Sciatic nerve (tissue), 2 donors: ENCODE measurements at places on chromosomes 12 and 14. TPM values are rescaled to one million over a fixed set of nuclear protein-coding genes. Genes with fewer than 3 reads are reported as not detected.

- no peak for DNase-seq
Observed at GRCh38 chr14:60735416-60735815, 855 bp downstream of the MNAT1 start.

DNA sequence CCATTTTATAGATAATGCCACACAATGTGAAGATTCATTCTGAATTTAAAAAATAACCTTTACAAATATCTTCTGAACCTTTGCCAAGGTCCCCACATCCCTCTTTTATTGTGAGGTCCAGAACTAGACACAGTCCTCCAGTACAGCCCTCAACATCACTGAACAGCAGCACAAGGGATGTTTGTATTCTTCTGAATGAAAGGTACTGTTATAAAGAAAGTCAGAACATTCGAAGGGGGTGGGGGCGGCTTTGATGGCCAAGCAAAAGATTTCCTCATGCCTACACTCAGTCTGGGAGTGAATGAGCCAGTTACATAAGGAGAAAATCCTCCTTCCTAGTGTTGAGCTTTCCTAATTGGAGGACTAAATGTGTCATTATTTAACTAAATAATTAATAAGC is 77.3 kb downstream of the PPM1A start:
- no peak for DNase-seq

DNA sequence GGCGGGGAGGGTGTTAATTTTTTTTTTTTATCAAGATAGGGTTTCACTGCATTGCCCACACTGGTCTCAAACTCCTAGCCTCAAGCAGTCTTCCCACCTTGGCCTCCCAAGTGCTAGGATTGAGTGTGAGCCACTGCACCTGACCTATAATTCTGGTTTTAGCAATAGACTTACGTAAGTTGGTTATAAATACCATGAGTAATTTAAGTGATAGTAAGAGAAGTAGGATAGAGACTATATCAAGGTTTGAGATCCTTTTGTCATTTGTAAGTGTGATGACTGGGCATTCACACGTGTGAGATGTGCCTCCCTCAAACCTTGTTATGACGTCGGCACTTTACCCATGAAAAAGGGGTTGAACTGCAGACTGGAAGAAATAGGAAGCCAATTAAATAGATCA is 22.5 kb downstream of the SINHCAF start:
- DNase-seq: no peak

GRCh38 chr14:20215196-20215595 is 8.3 kb upstream of the OR11H6 start:
- no peak for DNase-seq

DNA sequence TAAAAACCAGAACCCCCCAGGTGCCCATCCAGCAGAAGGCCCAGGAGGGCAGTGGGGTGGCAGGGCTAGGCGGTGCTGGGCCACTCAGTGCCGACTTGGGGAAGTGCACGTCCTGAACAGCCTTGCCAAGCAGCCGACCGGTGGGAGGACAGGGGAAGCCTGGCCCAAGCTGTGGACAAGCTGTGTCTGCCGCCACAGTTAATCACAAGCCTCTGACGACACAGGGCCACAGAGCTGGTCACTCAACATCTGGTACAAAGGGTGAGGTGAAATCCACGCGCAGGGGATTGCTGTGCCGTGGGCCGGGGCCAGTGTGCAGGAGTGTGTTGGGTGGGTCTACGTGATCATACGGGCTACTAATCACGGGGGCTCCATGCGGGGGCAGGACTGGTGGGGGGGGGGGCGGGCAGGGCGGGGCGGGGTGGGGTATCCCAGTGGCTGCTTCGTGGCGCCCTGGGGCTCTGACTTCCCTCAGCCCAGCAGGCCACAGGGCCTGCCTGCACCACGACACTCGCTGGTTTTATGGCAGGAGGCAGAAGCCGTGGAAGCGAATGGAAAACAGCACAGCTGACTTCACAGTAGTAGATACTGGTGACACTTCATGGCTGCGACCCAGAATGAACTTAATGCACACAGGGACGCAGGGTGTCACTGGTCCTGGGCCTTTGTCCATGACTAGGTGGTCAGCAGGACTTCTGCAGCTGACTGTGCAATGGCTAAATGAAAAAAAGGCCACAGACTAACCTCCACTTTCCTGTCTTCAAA is 10.2 kb downstream of the AMN start:
- DNase-seq: no peak

GRCh38 chr12:92583910-92584309 is 118.9 kb upstream of the PLEKHG7 start:
- no peak for DNase-seq

- DNase-seq: no peak
Observed at GRCh38 chr14:75422169-75422568, 5.7 kb upstream of the JDP2 start.

The HOXC4 gene
- total RNA-seq: 23.6 TPM

The JDP2 gene
- 59.7 TPM for total RNA-seq
